ENCODE measurements at places on chromosomes 4 and X.

GRCh38 chr4:155809835-155810234 lies 51.0 kb downstream of the GUCY1B1 start:
- DNase-seq, result peak; percentile 8

- no peak for DNase-seq
Measured at GRCh38 chr4:23853986-23854660, 35.7 kb downstream of the PPARGC1A start.

GRCh38 chr4:175369087-175369486 lies 443.0 kb downstream of the GPM6A start:
- no peak for DNase-seq

DNA sequence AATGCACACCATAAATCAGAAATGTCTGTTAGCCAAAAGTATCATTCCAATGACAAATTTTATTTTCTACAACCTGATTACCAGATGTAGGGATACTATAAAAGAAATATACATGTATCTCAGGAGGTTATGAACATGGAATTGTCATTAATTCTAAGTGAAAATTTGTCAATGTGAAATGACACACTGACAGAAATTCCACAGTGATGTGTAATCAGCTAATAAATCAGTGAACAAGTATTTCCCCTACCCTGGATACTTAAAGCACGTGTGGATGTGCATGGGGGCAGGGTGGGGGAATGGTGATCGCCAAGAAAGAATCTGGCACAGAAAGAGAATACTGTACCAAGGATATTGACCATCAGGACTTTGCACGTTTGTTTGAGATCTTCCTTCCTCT lies 123.6 kb downstream of the SH3RF1 start:
- DNase-seq, result no peak

DNA sequence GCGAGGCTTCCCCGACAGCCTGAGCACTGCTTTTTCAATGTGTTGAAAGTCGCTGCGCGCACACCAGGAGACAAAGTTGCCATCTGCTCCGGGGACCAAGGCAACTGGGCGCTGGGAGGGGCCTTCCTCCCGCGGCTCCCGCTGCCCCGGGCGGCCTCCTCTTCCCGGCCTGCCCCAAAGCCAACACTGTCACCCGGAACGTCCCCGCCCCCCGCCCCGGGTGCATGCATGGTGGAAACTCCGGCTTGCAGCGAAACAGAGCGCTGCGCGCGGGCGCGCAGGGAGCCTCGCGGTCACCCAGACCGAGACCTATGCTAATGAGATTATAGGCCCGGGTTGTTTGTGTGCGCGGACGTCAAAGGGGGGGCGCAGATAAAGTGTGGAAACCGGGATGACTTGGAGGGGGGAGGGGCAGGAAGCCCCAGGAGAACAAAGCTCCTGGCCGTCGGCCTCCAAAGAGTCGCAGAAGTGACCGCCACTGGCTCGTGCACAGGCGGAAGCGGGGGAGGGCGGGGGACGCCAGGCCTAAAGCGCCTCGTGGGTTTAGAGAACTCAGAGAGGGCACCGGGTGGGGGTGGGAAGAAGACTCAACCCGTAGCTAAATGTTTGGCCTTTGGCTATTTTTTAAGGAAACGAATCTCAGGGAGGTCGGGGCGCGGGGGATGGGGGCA lies 88.8 kb downstream of the BCOR start:
- DNase-seq, result no peak

DNA sequence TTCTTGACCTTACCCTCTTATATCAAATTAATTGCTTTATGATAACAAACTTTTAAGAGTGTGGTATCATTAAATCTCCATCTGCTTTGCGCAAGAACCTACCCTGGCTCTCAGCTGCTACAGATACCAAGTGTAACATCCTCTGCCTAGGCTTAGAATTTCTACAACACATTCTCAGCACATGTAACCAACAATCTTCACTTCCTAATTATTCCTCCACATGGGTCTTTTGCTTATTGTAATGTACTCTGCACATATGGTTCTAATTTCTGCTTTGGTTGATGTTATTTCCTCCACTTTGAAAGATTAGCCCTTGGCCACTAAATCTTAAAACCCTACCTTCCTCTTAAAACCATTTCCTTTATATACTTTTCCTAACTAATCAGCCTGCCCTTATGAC lies 242.4 kb downstream of the ARHGAP24 start:
- no peak for DNase-seq

GRCh38 chr4:169906104-169906503 lies 120.1 kb downstream of the MFAP3L start:
- no peak for DNase-seq

- no peak for DNase-seq
Measured at GRCh38 chr4:69497886-69498395, 2.2 kb upstream of the UGT2B4 start.

GRCh38 chrX:18949944-18950301 lies 34.0 kb downstream of the PHKA2 start:
- no peak for DNase-seq

DNA sequence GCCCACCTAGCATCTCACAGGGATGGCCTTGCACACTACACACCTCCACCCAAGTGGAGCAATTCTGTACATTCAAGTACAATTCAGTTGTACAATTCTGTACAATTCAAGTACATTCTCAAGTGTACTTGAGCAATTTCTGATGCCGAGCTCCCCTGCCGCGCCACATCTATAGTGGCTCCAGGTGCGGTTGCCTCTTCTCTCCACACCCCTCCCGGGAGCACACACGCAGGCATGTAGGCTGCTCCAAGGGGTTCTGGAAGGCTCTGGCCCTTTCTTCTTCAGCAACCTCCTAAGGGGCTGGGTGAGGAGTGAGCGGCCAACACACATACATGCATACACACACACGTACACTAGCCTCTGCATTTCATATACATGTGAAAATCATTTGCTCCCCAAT lies 18.9 kb upstream of the DUSP9 start:
- DNase-seq, result no peak

Measured in NCI-H526 treated with DMSO at 0.1 percent for 48 hours (cell line).